ENCODE measurements at places on chromosomes 6 and 20. TPM values are rescaled to one million over a fixed set of nuclear protein-coding genes. Genes with fewer than 3 reads are reported as not detected.

Gene GSTA1
- total RNA-seq: not detected

Gene ADGRF4
- 6.8 TPM for total RNA-seq

Gene FAM162B
- total RNA-seq: not detected

Gene SLC32A1
- not detected for total RNA-seq

Gene CFAP206
- 0.69 TPM for total RNA-seq

Gene LKAAEAR1
- total RNA-seq: 1.5 TPM

Gene OR12D3
- total RNA-seq: not detected

Gene RBM38
- total RNA-seq: 33.8 TPM

Gene DLK2
- total RNA-seq: 5.0 TPM

Gene TRIM15
- total RNA-seq: not detected

Gene FOXF2
- total RNA-seq: 17.7 TPM

Gene C6orf58
- 0.14 TPM for total RNA-seq

Gene BAG2
- total RNA-seq: 10.1 TPM

Gene DAAM2
- total RNA-seq: not detected

Gene STMND1
- not detected for total RNA-seq

Gene PGC
- total RNA-seq: not detected

Gene MAFB
- not detected for total RNA-seq

Gene SNAI1
- total RNA-seq: 11.6 TPM

Gene BANF2
- total RNA-seq: not detected

Gene SNAP25
- 16.8 TPM for total RNA-seq
